ENCODE measurements at places on chromosomes 1 and 21.

DNA sequence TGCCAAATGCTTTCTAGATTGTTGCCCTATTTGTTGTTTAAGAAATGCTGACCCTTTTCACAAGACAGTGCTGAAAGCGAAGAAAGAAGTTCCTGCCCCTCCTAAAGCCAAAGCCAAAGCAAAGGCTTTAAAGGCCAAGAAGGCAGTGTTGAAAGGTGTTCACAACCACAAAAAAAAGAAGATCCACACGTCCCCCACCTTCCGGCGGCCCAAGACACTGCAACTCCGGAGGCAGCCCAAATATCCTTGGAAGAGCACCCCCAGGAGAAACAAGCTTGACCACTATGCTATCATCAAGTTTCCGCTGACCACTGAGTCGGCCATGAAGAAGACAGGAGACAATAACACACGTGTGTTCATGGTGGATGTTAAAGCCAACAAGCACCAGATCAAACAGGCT, 55.7 kb downstream of the PSMG1 start:
- DNase-seq, result no peak

DNA sequence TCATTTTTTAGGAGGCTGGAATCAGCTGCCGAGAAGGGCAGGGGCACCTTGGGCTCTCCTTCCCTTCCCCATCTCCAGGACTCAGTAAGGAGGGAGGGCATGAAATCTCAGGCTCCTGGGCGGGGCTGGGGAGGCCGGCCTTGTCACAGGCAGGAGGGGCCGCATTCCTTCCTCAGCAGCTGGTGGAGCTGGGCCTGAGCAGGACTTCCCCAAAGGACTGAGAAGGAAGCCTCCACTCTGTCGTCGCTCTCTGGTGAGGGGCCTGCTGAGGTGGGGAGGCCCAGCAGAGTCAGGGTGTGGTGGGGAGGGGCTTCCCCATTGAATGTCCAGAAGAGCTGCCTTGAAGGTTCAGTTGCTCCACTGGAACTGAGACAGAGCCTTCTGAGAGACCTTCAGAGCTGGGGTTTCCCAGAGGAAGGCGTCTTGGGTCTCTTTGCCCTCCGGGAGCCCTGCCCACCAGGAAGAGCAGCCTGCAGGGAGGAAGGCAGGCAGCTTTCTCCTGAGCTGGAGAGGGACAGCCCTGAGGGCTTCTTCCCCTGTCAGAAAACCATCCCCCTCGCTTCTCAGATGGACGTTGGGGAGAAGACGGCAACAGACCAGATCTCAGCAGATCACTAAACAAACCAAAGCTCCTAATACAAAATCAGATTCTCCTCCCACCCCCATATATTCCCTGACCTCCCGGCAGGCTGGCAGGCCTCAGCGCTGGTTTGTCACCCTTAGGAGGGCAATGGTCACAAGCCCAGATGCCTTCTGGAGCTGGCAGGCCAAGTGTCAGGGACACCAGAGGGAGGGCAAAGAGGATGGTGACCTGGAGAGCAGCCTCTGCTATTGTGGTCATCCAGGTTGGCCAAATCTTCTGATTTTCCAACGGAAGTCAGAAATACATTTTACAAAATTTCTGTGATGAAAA, 10.7 kb downstream of the KCNA10 start:
- DNase-seq, result peak; percentile 32

- peak; percentile 56 for DNase-seq
Measured at GRCh38 chr1:12088607-12089006, 25.5 kb downstream of the TNFRSF8 start.

- DNase-seq, result no peak
Measured at GRCh38 chr1:162696286-162696862, 64.1 kb downstream of the DDR2 start.

GRCh38 chr1:218851586-218851985, 322.1 kb upstream of the LYPLAL1 start:
- DNase-seq, result no peak

GRCh38 chr21:37208056-37208721, 58.9 kb downstream of the VPS26C start:
- DNase-seq, result peak; percentile 62

- no peak for DNase-seq
Measured at GRCh38 chr1:149923626-149924025, 4.0 kb downstream of the SF3B4 start.

- DNase-seq, result no peak
Measured at GRCh38 chr1:229627003-229627402, 956 bp downstream of the URB2 start.

DNA sequence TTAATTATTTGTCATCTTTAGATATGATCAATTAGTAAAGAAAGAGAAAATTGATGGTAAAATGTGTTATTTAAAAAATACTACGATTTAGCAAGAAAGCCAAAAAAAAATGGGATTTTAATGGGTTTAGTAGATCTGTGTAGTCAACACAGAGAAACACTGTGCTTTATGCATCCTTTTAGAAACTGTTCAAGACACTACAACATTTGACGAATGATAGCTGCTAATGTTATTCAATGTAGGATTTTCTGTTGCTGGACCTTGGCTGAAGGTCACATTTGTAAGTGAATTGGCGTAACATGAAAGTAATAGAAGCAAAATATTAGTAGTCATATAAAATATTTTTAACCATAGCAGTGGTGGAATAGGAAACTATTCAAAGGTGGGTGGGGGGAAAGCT, 1293.9 kb downstream of the NCAM2 start:
- no peak for DNase-seq

DNA sequence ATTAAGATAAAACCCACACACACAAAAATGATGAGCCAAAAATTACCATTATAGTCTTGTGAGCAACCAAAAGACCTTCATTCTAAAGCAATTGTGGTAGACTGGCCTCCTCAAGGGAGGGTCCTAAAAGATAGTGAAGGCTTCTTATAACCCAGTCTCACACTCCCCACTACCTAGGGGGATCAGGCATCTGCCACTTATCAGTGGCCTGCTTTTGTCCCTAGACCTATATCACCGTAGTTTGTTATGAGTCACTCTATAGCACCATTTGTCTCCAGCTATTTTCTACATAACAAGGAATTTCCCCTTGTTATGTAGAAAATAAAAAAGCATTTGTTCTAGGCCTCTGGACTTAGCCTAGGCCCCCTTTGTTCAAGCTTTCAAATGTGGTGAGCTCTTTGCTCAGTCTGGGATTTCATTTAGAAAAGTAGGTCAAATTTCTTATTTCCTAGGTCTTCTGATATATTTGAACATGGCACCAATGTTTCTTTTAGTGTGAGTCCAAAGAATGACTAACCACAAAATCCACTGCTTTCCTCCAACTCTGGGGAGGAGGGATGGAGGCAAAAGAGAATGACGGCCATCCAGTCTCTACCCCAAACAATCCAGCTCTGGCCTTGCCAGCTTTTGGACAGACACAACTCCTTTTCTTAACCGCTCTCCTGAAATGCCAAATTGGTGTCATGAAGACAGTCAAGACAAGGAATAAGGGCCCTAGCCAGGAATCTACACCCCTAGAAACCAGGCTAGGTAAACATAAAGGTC, 8.9 kb downstream of the ADAR start:
- no peak for DNase-seq

- DNase-seq, result peak; percentile 34
Measured at GRCh38 chr1:156838972-156839371, 19.9 kb downstream of the INSRR start.

- no peak for DNase-seq
Measured at GRCh38 chr1:60948486-60948885, 133.9 kb upstream of the NFIA start.

GRCh38 chr1:237613984-237614383, 276.7 kb downstream of the ZP4 start:
- no peak for DNase-seq

DNA sequence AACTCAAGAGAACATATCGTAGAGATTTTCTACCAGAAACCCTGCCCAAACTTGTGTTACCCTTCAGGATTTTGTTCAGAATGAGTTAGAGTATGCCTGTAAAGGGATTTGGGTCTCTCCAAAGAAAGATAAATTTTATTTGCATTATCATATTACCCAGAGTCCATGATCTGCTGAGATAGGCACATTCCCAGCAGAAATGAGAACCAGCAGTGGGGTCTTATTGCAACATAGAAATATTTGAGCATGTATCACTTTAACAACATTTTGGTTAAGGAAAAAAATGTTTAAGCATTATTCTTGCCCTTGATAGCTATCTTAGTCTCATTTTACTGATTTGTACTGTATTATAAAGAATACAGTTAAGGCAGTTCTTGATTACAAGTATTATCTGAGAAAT, 10.6 kb downstream of the VCAM1 start:
- no peak for DNase-seq

Measured in CD4-positive, alpha-beta T cell treated with Interleukin-15 for 1 hour (primary cell).